ENCODE measurements at places on chromosomes 4 and X.

DNA sequence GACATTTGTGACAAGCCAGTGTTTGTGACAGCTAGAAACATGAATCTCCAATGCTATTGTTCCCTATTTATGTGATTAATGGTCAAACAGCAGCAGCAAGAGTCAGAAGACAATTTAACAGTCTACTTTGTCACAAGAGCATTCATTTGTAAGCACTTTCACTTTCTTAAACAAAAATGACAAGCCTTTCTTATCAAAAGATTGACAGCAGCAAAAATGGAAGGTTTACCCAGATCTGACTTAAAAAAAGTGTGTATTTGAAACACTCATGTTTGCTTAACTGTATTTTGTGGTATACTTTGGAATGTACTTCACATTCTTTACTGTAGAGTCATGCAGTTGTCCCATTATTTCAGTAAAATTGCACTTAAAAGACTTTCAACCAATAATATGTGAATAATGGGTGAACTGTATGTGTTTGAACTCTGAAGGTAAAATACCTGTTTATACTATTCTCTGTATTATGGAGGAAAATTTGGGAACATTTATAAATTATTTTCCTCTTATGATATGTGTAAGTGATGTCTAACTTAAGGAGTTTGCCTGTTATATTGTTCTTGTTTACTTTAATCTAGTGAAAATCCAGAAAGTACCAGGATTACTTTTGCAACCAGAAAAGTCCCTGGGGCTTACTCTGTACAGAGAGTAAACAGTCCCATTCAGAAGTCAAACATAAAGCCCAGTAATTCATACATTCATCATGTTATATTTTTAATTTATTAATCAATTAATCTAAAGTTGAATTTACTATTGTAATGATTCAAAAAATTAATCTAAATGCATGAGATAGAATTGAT lies 314.9 kb upstream of the TRAM1L1 start:
- DNase-seq = no peak

GRCh38 chrX:2608638-2609430 lies 82.3 kb upstream of the CD99 start:
- DNase-seq = no peak

DNA sequence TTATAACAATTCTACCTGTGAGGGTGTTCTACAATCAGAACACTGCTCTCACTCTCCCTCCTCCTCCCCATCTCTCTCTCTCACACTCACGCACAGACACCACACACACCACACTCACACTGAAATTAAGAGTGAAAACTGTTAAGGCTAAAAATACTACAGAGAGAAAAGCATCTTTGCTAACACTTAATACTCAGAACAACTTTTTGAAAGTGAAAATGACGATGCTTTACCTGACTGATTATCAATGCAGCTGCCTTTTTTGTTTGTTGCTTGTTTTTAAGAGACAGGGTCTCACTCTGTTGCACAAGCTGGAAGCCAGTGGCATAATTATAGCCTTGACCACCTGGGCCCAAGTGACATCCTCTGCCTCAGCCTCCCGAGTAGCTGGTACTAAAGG lies 222.4 kb downstream of the APBB2 start:
- no peak for DNase-seq

- no peak for DNase-seq
Observed at GRCh38 chrX:23788946-23789345, 6.0 kb downstream of the SAT1 start.

- no peak for DNase-seq
Observed at GRCh38 chrX:27968352-27968751, 12.9 kb downstream of the DCAF8L1 start.

DNA sequence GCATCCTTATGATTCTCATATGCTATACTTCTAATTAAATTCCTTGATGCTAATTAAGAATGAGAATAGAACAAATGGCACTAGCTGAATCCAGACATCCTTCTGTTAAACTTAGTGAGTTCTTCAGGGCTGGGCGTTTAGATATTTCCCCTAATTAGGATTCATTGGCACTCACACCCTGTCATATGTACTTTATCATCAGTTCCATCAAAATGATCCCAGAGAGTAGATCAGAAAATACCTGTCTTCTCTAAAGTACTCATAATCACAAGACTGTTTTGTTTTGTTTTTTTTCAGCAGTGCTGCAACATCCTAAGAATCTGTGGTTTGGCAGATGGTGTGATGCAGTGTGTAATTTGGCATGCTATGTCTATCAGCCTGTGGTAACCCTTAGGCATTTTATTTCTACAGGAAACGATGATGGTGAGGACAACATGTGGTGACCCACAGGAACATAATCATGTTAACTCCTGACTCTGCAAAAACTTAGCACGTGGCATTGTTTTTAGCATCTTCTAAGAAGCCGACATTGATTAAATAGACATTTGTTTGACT lies 2528.4 kb downstream of the ARAP2 start:
- no peak for DNase-seq

- no peak for DNase-seq
Observed at GRCh38 chr4:182583703-182584415, 333.3 kb downstream of the DCTD start.
